ENCODE measurements at places on chromosomes 3 and 15. TPM values are rescaled to one million over a fixed set of nuclear protein-coding genes. Genes with fewer than 3 reads are reported as not detected.

GOLGA8R gene
- 0.89 TPM for total RNA-seq

GCNT3 gene
- 16.9 TPM for total RNA-seq

CLEC3B gene
- total RNA-seq: 199 TPM

SCN5A gene
- total RNA-seq: 1.1 TPM

TGM4 gene
- not detected for total RNA-seq

PHC3 gene
- total RNA-seq: 111 TPM

RABL3 gene
- 19.5 TPM for total RNA-seq

NR2E3 gene
- 1.3 TPM for total RNA-seq

RHOV gene
- total RNA-seq: not detected

BFSP2 gene
- total RNA-seq: not detected

GPD1L gene
- total RNA-seq: 35.6 TPM

DNA sequence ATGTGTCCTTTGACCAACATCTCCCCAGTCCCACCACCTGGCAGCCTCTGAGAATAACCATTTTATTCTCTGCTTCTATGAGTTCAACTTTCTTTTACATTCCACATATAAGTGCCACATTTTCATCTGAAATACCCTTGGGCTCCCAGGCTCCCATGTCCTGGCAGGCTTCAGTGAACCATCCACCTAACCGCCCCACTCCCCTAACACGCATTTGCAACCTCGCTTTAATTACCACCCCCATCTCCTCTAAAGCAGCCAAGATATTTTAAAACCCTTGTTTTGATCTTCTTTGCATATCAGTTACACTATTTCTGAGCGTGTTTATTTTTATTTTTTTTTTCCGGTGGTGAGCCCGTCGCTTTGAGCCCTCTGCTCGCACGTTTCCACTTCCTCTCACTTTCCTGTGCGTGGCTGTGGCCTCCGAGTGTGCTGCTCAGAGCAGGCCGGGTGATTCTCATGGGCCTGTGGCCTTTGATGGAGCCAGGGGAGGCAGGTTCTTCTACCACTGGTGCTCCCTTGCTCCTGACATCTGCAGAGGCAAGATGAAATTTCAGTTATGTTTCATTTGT, 195.4 kb upstream of the LPP start:
- DNase-seq: peak; percentile 48

DNA sequence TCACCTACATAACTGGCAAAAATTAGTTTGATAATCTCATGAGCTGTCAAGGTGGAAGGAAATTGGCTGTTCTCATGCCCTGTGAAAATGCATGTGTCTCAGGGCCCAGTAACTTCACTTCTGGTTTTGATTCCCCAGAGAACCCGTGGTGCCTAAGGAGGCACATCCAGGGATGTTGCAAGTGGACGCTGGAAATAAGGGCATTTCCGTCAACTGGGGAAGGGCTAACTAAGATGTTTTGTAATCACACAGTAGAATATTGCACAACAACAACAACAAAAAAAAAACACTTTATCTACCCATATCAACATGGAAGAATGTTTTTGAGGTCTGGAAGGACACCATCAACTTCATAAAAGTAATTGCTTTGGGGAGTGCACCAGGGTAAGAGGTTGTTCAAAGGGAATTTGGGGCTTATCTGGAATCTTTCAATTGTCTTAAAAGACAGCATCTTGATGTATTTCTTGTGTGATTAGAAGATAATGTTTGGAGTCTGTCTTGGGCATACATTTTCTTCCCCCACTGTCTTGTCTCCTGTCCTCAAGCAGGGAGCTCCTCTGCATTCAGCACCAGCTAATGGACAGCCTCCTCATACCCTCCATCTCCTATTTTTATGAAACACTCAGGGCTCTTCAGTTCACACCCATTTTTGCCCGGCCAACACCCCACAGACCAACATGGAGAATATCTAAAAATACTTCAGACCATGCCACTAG, 37.2 kb upstream of the PRR20G start:
- DNase-seq: no peak

DNA sequence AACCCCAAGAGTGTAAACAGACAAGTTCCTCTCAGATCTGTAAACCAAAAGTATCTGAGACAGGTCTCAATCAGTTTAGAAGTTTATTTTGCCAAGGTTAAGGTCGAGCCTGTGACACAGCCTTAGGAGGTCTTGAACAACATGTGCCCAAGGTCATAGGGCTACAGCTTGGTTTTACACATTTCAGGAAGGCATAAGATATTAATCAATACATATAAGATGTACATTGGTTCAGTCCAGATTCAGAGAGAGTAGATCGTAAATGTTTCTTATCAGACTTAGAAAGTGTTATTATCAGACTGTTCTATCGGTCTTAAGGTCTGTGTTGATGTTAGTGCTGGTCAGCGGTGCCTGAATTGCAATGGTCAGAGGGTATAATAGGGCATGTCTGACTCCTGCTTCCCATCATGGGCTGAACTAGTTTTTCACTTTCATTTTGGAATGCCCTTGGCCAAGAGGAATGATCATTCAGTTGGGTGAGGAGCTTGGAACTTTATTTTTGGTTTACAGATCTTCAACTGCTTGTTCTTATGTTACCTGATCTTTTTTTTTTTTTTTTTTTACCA, 27.0 kb upstream of the MFGE8 start:
- DNase-seq: no peak

- no peak for DNase-seq
Measured at GRCh38 chr3:69484507-69485393, 98.9 kb upstream of the FRMD4B start.

DNA sequence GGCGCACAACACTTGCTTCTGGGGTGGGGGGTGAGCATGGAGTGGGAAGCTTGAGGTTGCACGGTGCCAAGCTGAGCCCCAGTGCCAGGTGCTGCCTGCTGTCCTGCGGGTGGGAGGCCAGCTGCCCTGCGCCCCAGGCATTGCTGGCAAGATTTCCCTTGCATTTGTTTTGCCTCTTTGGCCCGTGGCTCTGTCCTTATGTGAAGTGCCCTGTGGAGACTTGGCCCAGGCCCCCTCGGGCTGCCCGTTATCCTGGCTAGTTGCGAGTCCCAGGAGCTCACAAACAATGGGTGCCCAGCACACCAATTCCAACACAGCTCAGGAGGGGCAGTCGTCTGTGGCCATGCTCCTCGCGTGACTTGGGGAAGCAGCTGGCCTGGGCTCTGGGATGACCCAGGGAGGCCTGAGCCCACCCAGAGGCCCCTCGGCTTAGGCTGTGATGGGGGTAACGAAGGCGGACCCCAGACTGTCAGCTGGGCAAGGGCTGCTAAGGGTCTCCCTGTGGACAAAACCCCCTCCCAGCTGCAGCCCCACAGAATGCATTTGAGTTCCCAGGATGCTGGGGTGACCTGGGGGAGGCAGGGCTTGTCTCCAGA, 5.9 kb downstream of the C3orf22 start:
- DNase-seq: no peak

DNA sequence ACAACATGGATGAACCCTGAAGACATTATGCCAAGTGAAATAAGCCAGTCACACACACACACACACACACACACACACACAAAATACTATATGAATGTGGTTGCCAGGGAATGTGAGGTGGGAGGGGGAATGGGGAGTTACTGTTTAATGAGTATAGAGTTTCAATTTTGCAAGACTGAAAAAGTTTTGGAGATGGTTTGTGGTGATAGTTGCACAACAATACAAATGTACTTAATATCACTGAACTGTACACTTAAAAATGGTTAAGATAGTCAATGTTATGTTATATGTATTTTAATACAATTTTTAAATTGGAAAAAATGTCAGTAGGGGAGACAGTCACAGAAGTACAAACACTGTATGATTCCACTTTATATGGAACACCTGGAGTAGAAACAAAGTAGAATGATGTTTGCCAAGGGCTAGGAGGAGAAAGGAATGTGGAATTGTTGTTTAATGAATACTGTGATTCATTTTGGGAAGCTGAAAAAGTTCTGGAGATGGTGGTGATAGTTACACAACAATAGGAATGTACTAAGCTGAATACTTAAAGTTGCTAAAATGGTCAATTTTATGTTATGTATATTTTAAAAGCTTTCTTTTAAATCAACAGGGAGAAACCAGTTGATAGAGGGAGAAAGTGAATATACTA, 76.6 kb downstream of the RPL39L start:
- no peak for DNase-seq

- peak; percentile 15 for DNase-seq
Measured at GRCh38 chr15:101029971-101030661, 111.0 kb downstream of the LRRK1 start.

DNA sequence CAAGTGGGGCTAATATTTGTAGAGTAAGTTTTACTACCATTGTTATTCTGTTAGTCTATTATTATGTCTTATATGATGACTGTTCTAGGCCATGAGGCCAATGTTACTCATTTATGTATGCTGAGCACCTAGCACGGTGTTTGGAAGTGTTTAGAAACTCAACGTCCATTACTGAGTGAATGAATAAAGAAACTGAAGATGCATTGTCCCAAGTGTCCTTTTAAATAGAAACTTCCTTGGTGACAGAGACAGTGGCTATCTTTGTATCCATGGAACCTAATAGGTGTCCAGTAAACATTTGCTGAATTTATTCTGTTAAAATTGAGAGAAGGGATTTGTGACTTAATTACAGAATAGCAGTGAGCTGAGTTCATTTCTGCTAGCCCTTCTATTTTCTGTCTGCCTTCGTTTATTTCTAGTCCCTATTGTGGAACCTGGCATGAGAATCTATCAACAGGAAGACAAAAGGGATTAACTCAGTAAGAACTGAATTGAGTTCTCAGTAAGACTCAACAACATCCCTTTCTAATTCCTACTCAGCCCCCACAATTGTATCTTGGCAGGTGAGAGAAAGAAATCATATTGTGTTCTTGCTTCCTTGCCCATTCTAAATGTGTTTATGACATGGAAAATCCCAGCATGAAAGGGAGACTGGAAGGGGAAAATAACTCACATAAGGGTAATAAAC, 246.6 kb upstream of the LRRC3B start:
- DNase-seq: no peak

DNA sequence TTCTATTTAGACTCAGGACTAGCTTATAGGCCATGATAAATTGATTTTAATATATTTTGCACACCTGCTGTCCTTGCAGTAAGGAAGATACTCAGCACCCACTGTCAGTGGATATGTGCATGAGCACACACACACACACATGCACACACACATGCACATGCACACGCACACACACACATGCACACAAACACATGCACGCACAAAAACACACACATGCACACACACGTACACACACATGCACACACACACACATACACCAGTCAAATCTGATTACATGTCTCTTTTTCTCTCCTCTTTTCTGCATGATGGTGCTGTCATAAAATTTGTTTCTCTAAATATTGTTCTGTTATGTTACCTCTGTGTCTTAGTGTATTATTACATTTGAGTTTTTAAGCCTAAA, 87.3 kb upstream of the OSTN start:
- no peak for DNase-seq

GRCh38 chr3:70779296-70779695, 466.9 kb upstream of the MDFIC2 start:
- no peak for DNase-seq

DNA sequence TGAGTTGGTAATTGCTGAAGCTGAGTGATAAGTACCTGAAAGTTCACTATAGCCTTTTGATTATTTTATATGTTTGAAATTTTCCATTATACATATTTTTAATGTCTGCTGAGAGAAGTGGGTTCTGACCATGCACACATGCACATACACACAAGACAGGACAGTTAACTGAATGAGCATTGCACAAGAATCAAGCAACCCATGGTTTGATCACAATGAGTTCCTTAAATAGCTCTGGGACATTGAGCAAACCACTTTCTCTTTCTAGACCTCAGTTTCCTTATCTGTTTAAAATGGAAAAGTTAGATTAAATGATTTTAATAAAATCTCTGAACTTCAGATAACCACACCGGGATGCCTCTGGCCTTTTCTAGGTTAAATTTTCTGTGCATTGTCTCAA, 26.7 kb downstream of the SNTN start:
- DNase-seq: no peak

- DNase-seq: no peak
Measured at GRCh38 chr3:60512506-60512905, 738.7 kb downstream of the FHIT start.

- peak; percentile 68 for DNase-seq
Measured at GRCh38 chr3:142853270-142854168, 35.4 kb downstream of the PCOLCE2 start.

- peak; percentile 44 for DNase-seq
Measured at GRCh38 chr3:64385277-64385676, 160.0 kb upstream of the PRICKLE2 start.

DNA sequence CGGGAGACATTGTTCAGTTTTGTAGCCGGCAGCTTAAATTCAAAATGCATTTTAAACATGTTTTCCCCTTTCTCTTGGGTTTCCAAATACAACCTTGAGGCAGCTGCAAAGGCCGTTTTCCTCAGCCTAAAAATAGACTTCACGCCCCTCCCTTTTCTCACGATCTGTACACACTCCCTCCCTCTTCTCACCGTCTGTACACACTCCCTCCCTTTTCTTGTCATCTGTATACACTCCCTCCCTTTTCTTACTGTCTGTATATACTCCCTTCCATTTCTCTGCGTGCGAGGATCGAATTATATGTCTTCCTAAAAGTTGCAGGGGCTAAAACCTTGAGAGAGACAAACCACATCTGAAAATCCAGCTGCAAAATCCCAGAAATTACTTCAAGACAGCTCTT, 8.9 kb downstream of the MUC4 start:
- DNase-seq: peak; percentile 71

DNA sequence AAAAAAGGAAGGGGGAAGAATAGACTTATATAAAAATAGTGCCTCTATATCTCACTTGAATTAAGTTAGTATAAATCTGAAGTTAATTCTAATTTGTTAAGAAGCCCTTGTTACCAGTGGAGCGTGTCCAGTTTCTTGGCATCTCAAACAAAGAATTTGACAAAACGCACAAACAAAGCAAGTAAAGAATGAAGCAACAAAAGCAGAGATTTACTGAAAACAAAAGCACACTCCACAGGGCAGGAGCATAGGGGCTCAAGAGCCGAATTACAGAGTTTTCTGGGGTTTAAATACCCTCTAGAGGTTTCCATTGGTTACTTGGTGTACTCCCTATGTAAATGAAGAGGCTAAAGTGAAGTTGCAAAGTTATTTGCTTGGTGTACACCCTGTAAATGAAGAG, 34.0 kb upstream of the GK5 start:
- no peak for DNase-seq

DNA sequence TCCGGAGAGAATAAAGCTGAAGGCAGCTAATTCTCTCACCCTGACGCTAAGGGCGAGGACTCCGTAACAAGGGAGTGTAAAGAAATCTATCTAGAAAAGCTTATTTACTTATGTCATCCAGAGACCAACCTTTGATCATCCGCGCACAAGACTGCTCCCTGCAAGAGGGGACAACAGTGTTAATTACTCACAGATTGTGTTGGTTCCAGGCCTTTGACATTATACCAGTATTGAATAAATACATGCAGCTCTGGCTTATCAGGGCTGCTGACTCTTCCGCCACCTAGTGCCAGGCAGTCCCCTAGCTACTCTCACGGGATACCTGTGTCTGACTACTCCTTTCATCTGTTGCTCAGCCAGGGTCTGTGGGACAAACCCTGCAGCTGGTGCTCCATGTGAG, 211.7 kb downstream of the DTWD1 start:
- peak; percentile 71 for DNase-seq

- DNase-seq: no peak
Measured at GRCh38 chr3:157588386-157589060, 85.3 kb upstream of the VEPH1 start.
